ENCODE measurements at places on chromosomes 3 and 15. TPM values are rescaled to one million over a fixed set of nuclear protein-coding genes. Genes with fewer than 3 reads are reported as not detected.

GRCh38 chr3:25354071-25354470 is 74.0 kb upstream of the RARB start:
- DNase-seq = no peak

GRCh38 chr3:66435989-66436388 is 64.8 kb downstream of the LRIG1 start:
- no peak for DNase-seq

CLDN18 gene
- not detected for total RNA-seq

DNA sequence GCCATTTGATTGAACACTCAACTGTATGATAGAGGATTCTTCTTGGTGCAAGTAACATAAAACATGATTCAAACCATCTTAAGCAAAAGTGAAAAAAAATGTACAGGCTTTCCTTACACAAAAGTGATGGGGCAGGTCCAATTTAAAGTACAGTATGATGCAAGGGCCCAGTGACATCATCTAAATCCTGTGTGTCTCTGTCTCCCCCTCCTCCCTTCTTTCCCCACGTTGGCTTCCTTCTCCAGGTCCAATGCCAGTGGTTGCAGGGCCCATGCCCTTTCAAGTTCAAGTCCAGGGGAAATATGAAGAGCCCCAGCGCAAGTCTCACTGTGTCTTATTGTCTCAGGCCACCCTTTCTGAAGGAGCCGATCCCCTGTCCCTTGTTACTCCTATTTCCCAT is 332.3 kb downstream of the SHQ1 start:
- no peak for DNase-seq

DNA sequence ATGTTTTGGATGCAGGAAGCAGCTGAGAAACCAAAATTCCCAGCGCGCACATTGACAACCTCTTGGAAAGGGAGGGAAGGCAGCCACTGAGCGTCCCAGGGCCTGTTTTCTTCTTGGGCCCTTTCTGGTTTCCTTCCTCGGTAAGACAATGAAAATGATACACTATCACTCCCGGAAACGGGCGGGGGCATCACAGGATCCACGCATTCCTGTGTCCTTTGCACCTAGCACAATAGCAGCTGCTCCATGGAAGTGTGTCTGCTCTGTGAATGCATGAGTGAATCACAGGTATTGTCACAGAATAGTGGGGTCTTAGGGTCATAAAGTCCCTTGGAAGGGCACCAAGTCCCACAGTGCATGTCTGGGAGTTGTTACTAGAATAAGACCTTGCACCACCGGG is 6.3 kb upstream of the ITPKA start:
- DNase-seq = no peak

GRCh38 chr15:43876872-43877271 is 50.1 kb downstream of the WDR76 start:
- no peak for DNase-seq

GRCh38 chr15:91357011-91357410 is 257.0 kb downstream of the SV2B start:
- DNase-seq = no peak

CLDN16 gene
- not detected for total RNA-seq

GRCh38 chr3:11510356-11510755 is 133.4 kb downstream of the VGLL4 start:
- no peak for DNase-seq

RARB gene
- 1.9 TPM for total RNA-seq

KLHL6 gene
- not detected for total RNA-seq

GRCh38 chr3:123457841-123458240 is 9.0 kb upstream of the ADCY5 start:
- no peak for DNase-seq

GRCh38 chr3:78154521-78155186 is 1114.8 kb downstream of the ROBO2 start:
- no peak for DNase-seq

DNA sequence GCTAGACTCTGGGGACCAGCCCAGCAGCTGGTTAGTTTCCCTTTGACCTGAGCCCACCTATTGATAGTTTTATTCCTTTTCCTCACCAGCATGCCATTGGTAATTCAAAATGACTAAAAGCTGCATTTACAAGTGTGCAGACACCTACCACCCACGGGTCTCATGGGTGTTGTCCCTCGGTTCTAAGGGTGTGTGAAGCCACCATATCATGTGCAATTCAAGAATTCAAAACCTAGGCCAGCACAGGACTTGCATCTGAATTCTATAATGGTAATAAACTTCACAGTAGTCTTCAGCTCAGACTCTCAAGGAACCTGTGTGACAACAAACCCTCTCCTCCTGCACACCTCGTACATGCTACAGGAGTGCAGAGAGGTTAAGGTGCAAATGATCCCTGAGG is 55.3 kb downstream of the NTRK3 start:
- DNase-seq = no peak

DNA sequence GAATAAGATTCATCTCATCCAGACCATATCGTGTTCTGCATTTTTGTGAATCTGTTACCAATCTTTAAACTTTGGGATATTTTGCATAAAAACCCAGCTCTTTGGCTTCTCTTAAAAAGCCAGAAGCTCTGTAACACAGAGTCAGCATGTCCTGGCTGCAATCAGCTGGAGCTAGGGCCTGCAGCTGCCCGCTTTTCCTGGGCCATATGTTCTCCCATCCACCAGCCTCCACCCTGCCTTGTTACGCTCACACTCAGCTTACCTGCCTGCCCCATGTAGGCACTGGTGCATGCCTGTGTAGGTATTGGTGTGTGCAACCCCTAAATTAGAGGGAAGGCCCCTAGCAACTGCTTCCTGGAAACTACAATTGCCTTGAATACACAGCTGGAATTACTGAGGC is 48.2 kb downstream of the CRYGS start:
- DNase-seq = no peak

PPP1R2 gene
- 41.3 TPM for total RNA-seq

DNA sequence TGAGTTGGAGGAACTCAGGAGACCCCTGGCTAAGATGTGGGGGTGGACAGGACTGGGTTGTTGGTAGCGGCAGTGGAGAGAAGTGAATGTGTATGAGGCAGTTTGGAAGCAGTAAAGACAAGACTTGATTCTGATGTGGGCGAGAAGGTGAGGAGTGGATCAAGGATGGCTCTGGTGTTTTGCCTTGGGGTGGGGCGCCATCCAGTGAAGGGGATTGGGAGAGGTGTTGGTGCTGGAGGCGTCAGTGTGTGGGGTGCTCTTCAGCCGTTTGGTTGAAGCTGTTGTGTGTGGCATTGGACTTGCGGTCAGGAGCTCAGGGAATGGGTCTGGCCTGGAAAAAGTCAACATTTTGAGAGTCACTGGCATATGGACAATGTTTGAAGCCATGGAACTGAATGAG is 13.3 kb downstream of the FAN1 start:
- no peak for DNase-seq

GRCh38 chr3:13217736-13218540 is 144.7 kb upstream of the IQSEC1 start:
- peak; percentile 44 for DNase-seq

DNA sequence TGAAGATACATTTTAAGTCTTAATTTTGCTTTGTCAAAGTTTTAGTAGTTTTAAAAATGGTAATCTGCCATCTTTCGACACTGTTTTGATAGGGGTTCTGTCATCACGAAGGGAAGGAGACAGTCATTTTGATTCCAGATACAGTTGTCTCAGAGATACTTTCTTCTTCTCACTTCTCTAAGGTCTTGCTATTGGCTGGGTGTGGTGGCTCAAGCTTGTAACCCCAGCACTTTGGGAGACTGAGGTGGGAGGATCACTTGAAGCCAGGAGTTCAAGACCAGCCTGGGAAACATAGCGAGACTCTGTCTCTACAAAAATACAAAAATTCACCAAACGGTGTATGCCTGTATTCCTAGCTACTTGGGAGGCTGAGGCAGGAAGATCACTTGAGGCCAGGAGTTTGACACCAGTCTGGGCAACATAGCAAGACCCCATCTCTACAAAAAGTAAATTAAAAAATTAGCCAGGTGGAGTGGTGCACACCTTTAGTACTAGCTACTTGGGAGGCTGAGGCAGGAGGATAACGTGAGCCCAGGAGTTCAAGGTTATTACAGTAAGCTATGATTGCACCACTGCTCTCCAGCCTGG is 3.3 kb downstream of the RAB8B start:
- no peak for DNase-seq

LMOD3 gene
- total RNA-seq = not detected

- DNase-seq = no peak
These were observed 212.7 kb downstream of the ALCAM start for GRCh38 chr3:105579439-105579838.

DNA sequence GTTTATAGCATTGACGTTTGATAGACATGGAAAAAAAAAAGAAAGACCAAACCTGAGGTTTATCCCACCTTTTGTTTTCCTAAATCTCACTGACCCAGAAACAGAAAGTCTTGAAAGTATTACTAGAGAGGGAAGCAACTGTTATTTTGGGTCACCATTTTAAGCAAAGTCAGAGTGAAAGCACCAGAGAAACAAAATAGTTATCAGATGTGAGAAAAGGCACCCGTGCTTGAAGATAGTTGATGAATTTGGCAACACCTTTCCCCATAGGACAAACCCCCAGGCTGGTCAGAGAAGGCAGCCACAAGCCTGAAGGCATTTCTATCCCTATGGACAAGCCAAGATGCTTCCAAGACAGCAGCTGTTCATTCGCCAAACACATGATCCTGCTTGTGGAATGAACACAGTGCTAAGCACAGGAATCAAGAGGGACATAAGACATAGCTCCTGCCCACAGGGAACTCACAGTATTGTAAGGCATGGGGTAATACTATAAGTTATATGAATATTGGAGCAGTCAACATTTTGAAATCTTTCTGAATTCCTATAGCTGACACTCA is 170.9 kb downstream of the ERC2 start:
- no peak for DNase-seq

DNA sequence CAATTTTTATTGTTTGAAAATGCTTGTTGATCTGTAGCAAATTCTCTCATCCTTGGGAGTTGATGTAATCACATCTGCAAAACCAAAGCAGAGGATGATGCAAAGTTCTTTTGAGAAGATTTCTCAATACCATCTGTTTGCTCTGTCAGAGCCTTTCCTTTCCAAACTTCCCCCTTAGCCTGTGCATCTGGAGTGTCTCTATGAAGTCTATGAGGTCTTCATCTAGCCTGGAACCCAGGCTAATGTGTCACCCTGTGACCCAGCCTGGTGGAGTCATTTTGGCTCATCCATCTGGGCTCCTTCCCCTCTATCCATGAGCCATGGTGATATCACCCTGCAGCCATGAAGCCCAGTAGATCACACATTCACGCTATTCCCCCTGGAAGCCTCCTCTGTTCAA is 123.2 kb upstream of the SLC7A14 start:
- DNase-seq = peak; percentile 67

DNA sequence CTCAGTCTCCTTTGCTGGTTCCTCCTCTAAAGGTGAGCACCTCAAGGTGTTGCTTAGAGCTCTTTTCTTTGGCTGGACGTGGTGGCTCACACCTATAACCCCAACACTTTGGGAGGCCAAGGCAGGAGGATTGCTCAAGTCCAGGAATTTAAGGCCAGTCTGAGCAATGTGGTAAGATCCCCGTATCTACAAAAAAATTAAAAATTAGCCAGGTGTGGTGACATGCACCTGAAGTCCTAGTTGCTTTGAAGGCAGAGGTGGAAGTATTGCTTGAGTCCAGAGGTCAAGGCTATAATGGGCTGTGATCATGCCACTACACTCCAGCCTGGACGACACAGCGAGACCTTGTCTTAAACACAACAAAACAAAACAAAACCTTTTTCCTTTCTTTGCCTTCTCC is 28.3 kb downstream of the TOPBP1 start:
- no peak for DNase-seq

PLSCR5 gene
- total RNA-seq = not detected

GRCh38 chr3:23685541-23686258 is 120.1 kb upstream of the UBE2E1 start:
- peak; percentile 99 for DNase-seq

GRCh38 chr3:14031271-14031670 is 93.4 kb downstream of the CHCHD4 start:
- DNase-seq = no peak

DNA sequence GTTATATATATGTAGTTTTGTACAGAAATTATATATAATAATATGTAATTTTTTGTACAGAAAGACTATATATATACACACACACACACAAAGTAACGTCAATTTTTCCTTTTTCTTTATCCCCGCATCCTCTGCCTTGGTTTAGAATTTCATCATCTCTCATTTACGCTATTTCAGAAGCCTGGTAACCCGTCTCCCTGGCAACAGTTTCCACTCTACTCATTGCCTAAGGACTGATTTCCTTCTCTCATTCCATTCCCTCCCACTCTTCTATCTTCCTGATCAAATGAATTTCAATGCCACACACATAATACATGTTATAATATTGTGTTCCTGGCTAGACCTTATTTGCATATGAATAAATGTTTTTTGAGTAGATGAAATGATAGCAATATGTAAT is 47.8 kb upstream of the NDN start:
- DNase-seq = no peak

ERC2 gene
- total RNA-seq = not detected

- no peak for DNase-seq
These were observed 818 bp downstream of the PPP1R2 start for GRCh38 chr3:195542316-195542697.

DNA sequence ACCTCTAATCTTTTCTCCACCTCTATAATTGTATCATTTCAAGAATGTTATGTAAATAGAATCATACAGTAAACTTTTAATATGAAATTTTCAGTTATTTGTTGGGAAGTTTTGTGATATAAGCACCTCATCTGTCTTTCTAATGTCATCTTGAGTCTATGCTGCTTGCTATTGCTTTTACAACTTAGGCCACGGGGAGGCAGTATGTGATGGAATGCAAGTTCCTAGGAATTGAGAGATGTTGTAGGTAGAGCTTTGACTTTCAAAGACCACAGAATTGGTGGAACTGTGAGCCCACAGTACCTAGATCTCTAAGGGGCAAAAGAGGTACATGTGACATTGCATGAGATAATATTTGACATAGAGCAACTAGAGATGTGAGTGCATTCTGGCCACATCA is 328.3 kb downstream of the MFSD1 start:
- DNase-seq = peak; percentile 10

DNA sequence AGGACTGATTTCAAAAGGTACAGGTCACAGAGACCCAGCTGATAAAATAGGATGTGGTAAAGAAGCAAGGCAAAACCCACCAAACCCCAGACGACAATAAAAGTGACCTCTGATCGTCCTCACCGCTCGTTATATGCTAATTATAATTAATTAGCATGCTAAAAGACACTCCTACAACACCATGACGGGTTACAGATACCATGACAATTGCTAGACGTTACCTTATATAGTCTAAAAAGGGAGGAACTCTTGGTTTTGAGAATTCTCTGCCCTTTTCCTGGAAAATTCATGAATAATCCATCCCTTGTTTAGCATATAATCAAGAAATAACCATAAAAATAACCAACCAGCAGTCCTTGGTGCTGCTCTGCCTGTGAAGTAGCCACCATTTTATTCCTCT is 74.7 kb upstream of the MB21D2 start:
- DNase-seq = no peak

CPN2 gene
- total RNA-seq = 0.37 TPM

SUSD5 gene
- 0.21 TPM for total RNA-seq

All from HFFc6 (cell line).